Activated CD8-positive, alpha-beta T cell treated with anti-CD3 and anti-CD28 coated beads, Interleukin-2, amount 10 ng/mL, durations not matched to agents 7 days and 5 days (primary cell): ENCODE measurements at places on chromosomes 4 and X.
A peak's percentile ranks its signal among the peaks of the same experiment; 100 is the strongest.

DNA sequence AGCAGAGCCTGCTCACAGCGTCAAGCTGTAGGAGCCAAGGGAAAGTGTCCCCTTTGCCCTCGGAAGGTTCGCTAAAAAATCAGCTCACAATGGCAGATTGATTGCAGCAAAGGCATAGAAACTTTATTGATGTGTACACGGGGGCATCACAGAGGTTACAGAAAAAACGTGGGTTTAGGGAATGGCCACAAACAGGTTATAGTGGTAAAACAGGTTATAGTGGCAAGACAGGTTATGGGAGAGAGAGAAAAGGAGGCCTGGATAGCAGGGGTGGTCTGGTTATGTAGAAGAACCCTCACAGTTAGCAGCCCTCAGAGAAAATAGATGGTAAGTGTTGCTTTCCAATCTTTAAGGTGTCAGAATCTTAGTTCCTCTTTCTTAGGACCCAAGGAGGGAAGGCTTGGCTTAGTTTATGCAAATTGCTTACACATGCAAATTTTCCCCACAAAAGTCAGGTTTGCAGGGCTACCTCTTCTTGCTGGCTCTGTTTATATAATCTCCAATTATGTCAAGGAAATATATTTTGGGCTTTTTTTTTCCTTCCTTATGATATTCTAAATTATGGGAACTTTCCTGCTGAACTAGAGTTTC is 113.7 kb downstream of the BMP15 start:
- no peak overlapping the region for H3K27ac ChIP-seq
- DNase-seq: no peak
- H3K4me1 ChIP-seq: no peaks in the 10 kb centered on the region
- H3K27me3 ChIP-seq: peaks cover 2% of the 10 kb centered on the region
- no peaks in the 10 kb centered on the region for H3K36me3 ChIP-seq
- no peak overlapping the region for H3K4me3 ChIP-seq

GRCh38 chr4:143026459-143027170 is 158.1 kb upstream of the USP38 start:
- H3K27me3 ChIP-seq: peaks cover 2% of the 10 kb centered on the region
- H3K36me3 ChIP-seq: no peaks in the 10 kb centered on the region
- no peak for DNase-seq
- H3K27ac ChIP-seq: no peak overlapping the region
- no peak overlapping the region for H3K4me3 ChIP-seq
- H3K4me1 ChIP-seq: no peaks in the 10 kb centered on the region

DNA sequence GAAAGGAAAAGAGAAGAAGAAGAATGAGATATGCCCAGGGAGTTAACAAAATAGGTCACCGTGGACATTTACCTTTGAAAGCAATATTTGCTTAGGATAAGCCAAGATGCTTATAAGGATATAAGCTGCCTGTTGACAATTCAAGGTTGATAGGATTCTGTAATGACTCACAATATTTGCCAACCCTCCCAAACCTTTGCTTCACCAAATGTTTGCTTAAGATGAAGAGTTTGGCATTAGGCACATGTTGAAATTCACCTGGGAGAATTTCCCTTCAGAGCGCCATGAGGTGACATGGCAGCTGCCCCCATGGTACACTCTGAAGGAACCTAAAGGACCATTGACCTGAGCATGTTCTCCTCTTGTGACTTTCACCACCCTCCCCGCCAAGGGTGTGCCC is 4.6 kb downstream of the PALLD start:
- H3K4me1 ChIP-seq: peaks cover 14% of the 10 kb centered on the region
- no peak overlapping the region for H3K4me3 ChIP-seq
- no peaks in the 10 kb centered on the region for H3K36me3 ChIP-seq
- DNase-seq: no peak
- H3K27ac ChIP-seq: no peak overlapping the region

DNA sequence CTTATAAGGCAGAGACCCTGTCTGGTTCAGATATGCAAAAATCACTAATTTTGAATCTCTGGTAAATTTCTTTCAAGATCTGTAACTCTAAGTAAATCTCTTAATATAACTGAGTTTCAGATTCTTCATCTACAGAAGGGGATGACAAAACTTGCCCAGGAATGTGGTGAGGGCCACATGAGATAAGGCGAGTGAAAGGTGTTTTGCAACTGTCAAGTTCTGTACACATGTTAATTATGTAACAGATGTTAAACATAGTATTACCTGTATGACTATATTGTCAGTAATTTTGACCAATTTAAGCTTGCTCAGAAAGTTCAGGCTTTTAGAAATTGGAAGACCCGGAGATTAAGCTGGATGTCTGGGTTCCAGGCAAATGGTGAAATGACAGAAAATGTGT is 549 bp upstream of the GLRB start:
- no peak for DNase-seq
- no peaks in the 10 kb centered on the region for H3K36me3 ChIP-seq
- H3K27ac ChIP-seq: no peak overlapping the region
- no peaks in the 10 kb centered on the region for H3K4me1 ChIP-seq
- H3K4me3 ChIP-seq: no peak overlapping the region

DNA sequence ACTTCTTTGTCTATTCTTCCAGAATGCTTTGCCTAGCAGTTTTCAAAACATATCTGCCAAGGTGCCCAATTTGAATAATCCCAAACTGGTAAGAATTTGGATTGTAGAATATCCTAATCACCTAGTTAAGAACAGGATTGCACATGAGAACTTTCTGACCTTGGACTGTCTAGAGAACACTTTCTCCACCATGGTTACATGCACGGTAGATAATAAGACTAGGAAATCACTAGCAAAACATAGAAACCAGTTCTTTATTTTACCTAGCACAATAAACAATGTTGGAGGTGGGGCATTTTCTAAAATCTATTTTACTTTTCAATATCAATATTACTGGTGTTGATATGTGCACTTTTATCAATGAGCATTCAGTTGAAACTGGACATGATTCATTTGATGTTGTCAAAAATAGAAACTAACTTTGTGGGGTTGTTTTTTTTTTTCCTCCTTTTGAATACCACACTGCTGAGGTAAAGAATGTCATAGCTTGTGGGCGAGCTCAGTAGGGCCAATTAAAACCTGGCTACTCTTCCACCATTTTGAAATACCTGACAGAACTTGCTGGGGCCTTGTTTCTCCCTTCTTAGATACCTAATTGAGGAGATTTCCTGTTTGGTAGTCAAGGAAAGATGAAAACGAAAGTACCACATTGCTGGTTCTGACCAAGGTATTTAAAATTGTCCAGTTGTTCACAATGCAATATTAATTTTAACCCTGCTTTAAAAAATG is 10.4 kb downstream of the MID1IP1 start:
- H3K4me1 ChIP-seq: peaks cover 57% of the 10 kb centered on the region
- no peaks in the 10 kb centered on the region for H3K27me3 ChIP-seq
- peaks cover 26% of the 10 kb centered on the region for H3K36me3 ChIP-seq
- peak overlapping the region; percentile 90 for H3K27ac ChIP-seq

DNA sequence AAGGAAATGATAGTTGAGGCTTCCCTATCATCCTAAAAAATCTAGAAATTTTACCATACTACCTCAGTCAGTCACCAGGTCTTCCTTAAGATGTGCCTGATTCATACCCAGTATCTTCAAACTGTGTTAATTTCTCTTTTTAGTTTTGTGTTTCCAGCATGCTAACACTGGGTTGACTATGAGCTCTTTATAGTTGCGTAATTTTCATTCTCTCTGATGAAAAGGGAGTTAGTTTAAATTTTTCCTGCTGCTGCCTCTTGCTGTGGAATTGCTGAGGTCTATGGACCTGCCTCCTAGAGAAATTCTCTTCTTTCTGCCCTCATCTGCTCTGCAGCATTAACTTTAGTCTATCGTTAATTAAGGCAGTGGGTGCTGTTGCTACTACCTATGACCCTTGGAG is 66.6 kb downstream of the BANK1 start:
- no peak overlapping the region for H3K27ac ChIP-seq
- H3K27me3 ChIP-seq: peaks cover 5% of the 10 kb centered on the region
- no peak overlapping the region for H3K4me3 ChIP-seq
- no peaks in the 10 kb centered on the region for H3K4me1 ChIP-seq

GRCh38 chr4:187940299-187940698 is 55.3 kb upstream of the ZFP42 start:
- no peaks in the 10 kb centered on the region for H3K27me3 ChIP-seq
- H3K36me3 ChIP-seq: no peaks in the 10 kb centered on the region
- H3K4me1 ChIP-seq: no peaks in the 10 kb centered on the region
- no peak overlapping the region for H3K4me3 ChIP-seq

- DNase-seq: peak; percentile 78
- peaks cover 29% of the 10 kb centered on the region for H3K36me3 ChIP-seq
- H3K4me3 ChIP-seq: peak overlapping the region; percentile 95
- peak overlapping the region; percentile 99 for H3K27ac ChIP-seq
- peaks cover 42% of the 10 kb centered on the region for H3K4me1 ChIP-seq
These were observed 42.7 kb downstream of the ASMT start for GRCh38 chrX:1657367-1658070.

DNA sequence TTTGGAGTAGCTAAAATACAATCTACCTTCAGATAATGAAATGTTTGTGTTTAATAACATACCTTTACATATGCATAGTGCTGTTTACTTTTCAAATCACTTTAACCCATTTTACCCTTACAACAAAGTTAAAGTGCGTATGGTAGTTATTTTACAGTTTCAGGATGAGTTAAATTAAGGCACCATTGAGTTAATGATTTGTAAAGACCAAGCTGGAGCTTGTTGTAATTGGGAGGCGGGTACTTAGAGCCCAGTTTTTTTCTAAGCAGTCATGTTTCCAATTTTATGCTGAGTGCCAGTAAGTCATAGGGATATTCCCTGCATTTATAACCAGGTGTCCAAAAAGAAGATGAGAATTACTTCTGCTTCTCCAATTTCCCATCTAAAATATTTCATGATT is 84.2 kb upstream of the NRK start:
- no peak overlapping the region for H3K4me3 ChIP-seq
- H3K36me3 ChIP-seq: no peaks in the 10 kb centered on the region
- no peak for DNase-seq

DNA sequence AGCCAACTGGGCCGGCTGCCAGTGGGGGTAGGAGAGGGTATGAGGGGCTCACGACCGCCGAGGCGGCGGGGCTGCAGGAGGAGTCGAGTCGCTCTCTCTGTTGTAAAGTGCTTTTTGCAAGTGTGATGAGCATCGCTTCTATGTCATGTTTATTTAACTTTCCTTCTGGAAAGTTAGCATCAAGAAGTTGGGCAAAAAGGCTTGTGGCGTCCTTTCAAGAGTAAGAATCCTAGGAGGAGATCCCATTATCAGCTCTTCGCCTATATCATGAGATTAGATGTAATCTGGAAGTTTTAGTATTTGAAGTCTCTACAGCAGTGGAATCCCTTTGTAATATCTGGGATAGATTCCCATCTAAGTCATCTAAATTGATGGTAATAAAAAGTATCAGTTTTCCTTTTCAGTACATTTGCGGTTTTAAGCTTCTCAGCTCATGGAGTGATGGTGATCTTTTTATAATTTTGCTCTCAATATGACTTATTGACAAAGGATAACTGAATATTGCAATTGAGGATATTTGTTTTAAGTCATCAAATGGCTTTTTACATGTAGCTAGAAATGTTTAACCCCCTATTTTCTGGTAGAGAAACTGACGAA is 1.7 kb downstream of the GALNT7 start:
- peaks cover 53% of the 10 kb centered on the region for H3K4me1 ChIP-seq
- H3K27ac ChIP-seq: peak overlapping the region; percentile 87
- peak overlapping the region; percentile 86 for H3K4me3 ChIP-seq
- no peaks in the 10 kb centered on the region for H3K27me3 ChIP-seq

GRCh38 chrX:134026565-134027311 is 41.3 kb upstream of the GPC3 start:
- no peak overlapping the region for H3K4me3 ChIP-seq
- no peaks in the 10 kb centered on the region for H3K27me3 ChIP-seq
- no peak overlapping the region for H3K27ac ChIP-seq
- H3K36me3 ChIP-seq: no peaks in the 10 kb centered on the region
- peaks cover 8% of the 10 kb centered on the region for H3K4me1 ChIP-seq

GRCh38 chrX:150334981-150335380 is 28.1 kb upstream of the MAMLD1 start:
- no peaks in the 10 kb centered on the region for H3K36me3 ChIP-seq
- H3K27ac ChIP-seq: no peak overlapping the region
- H3K27me3 ChIP-seq: no peaks in the 10 kb centered on the region
- H3K4me3 ChIP-seq: no peak overlapping the region

GRCh38 chrX:13064599-13065143 is 20.3 kb upstream of the FAM9C start:
- peaks cover 37% of the 10 kb centered on the region for H3K4me1 ChIP-seq
- peaks cover 30% of the 10 kb centered on the region for H3K36me3 ChIP-seq
- H3K27ac ChIP-seq: no peak overlapping the region
- H3K4me3 ChIP-seq: no peak overlapping the region

DNA sequence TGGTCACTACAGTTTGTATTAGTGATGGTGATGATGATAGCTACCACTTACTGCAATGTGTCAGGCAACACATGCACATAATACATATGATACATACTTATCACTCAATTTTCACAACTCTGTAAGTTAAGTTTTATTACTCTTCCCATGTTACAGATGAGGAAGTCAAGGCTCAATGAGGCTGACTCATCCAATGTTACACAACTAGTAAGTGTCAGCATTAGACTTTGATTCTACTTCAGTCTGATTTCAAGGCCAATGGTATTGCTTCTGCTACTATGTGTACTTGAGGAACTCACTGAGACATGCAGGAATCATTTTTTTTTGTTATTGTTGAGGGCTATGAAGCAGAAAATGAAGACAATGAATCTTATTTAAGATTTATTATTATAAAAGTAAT is 96.4 kb upstream of the TRPC5OS start:
- no peaks in the 10 kb centered on the region for H3K27me3 ChIP-seq
- no peak overlapping the region for H3K27ac ChIP-seq
- no peaks in the 10 kb centered on the region for H3K36me3 ChIP-seq
- no peaks in the 10 kb centered on the region for H3K4me1 ChIP-seq
- H3K4me3 ChIP-seq: no peak overlapping the region
- no peak for DNase-seq

DNA sequence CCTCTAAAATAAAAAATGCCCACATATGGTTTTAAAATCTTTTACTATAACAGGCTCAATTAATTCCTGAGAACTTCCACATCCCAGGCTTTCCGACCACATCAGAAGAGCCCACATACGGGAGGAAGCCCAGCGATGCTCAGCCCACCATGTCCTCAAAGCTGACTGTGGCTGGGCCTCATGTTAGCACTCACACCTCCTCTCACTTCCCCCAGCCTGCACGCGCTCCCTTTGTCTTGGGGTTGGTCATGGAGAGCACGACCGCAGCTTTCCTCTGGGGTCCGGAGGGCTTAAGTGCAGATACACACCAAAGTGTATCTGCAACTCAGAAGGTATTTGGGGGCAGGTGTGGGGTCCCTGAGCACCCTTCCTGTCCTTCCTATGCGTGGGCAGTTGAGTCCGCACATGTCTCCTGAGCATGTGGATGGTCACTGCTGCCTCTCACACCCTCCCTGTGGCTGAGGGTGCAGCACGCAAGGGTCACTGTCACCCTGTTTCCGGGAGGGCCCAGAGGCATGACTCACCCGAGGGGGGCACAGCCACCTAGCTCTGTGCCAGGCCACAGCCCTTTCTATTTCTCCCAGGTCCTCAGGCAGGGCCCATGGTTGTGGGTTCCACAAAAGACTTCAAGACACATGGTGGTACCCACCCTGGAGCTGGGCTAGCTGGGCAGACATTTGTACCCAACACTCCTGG is 21.2 kb downstream of the WDR1 start:
- H3K4me3 ChIP-seq: peak overlapping the region; percentile 58
- H3K27ac ChIP-seq: peak overlapping the region; percentile 91
- H3K27me3 ChIP-seq: no peaks in the 10 kb centered on the region
- DNase-seq: peak; percentile 44
